ENCODE measurements at places on chromosomes 2 and 18.

DNA sequence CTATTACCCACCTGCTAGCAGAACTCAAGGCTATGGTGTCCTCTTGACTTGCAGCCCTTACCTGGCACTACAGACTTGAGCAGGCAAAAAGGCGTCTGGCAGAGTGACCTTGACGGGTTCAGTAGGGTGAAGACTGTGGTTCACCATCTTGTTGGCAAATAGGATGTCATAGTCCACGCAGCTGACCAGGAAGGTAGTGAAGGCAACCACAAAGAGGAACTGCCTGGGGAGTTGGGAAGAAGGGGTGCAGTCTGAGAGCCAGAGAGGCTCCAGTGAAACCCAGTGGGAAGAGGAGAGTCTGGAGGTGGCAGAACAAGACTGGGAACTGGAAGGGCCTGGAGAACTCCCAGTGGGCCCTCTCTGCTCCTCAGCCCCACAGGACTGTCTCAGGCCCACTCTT is 4.1 kb downstream of the ATG9A start:
- DNase-seq = no peak

DNA sequence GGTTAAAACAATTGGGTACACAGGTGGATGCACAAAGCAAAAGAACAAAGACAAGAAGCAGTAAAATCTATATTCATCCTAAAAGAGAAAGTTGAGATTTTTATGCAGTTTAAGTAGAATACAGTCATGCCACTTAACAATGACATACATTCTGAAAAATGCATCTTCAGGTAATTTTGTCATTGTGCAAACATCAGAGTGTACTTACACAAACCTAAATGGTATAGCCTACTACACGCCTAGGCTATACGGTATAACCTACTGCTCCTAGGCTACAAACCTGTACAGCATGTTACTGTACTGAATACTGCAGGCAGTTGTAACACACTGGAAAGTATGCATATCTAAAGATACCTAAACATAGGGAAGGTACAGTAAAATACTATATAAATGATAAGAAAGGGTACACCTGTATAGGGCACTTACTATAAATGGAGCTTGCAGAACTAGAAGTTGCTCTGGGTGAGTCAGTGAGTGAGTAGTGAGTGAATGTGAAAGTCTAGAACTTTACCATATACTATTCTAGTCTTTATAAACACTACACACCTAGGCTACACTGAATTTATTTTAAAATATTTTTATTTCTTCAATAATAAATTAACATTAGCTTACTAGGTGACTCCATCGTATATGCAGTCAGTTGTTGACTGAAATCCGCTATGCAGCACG is 132.9 kb downstream of the BARD1 start:
- DNase-seq = no peak

GRCh38 chr18:56967035-56967434 is 179.9 kb upstream of the BOD1L2 start:
- no peak for DNase-seq

GRCh38 chr2:2810504-2810903 is 479.4 kb upstream of the MYT1L start:
- DNase-seq = no peak

DNA sequence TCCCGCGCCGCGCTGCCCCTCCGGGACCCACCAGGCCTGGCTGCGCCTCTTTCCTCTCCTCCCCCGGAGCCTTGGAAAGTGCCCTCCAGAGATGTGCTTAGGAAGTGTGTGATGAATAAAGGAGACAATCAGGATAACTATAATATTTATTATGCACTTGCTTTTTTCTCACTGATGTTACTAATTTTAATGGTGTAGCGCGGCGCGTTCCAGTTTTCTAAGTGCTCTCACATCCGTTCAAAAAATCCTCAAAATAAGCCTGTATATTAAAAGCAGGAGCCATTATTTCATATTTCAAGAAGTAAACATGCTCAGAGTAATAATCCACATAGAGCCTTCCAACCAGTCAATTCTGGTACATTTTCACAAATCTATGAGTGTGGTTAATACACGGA is 941 bp upstream of the MPPE1 start:
- DNase-seq = no peak

- DNase-seq = no peak
These were observed 42.0 kb downstream of the ZFP36L2 start for GRCh38 chr2:43184339-43184895.
